ENCODE measurements at places on chromosomes 1 and 21.

GRCh38 chr1:68081775-68082283 lies 31.4 kb upstream of the DIRAS3 start:
- DNase-seq, result no peak

GRCh38 chr1:116791727-116792126 lies 37.5 kb downstream of the CD2 start:
- DNase-seq, result no peak

GRCh38 chr1:59046134-59046533 lies 250.8 kb upstream of the FGGY start:
- no peak for DNase-seq

DNA sequence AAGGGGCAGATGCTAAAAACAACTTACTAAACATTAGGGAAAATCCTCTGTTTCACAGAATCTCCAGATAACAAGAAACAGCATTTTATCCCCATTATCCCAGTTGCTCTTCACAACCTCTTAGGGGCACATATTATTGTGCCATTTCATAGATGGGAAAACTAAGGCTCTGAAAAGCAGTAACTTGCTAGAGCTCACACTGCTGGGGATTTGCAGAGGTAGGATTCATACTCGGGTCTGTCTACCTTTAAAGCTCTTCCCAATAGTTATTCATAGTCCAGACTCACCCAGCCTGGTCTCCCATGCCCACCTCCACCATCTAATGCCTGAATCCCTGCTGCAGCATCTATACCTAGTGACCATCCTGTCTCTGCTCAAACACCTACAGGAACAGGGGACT lies 67.7 kb downstream of the RRAGC start:
- DNase-seq, result no peak

DNA sequence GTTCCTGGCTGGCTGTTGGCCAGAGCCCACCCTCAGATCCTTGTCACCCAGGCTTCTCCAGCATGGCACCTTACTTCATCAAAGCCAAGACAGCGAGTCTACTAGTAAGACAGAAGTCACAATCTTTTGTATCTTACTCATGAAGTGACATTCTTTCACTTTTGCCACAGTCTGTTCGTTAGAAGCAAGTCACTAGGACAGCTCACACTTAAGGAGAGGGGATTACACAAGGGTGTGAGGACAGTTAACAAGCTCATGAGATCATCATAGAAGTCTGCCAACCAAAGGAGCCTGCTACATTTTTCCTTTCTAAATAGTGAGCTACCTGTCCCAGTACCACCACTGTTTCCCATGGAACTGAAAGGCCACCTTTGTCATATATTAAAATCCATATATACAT lies 61.5 kb downstream of the PACC1 start:
- peak; percentile 40 for DNase-seq

- DNase-seq, result peak; percentile 73
Measured at GRCh38 chr1:225911191-225912130, 12.6 kb downstream of the PYCR2 start.

- DNase-seq, result peak; percentile 75
Measured at GRCh38 chr1:219990782-219991510, 55.4 kb downstream of the EPRS1 start.

GRCh38 chr1:64630611-64631010 lies 114.3 kb upstream of the RAVER2 start:
- DNase-seq, result no peak

DNA sequence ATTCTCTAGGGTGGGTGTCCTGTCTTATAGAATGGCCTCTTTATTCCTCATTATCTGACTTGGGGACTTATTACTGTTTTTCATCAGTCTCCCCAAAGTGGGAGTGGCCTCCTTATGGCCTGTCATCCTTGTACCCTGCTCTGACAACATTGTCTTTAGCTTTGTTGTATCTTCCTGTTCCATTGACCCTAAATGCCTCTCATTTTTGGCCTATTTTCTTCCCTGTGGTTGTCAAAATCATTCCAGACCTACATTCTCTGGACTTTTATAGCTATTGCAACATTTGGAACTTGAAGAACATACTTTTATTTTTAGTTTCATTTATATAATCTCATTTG lies 9.7 kb downstream of the SFT2D2 start:
- DNase-seq, result no peak

GRCh38 chr1:21495225-21495820 lies 13.9 kb upstream of the ALPL start:
- DNase-seq, result no peak

DNA sequence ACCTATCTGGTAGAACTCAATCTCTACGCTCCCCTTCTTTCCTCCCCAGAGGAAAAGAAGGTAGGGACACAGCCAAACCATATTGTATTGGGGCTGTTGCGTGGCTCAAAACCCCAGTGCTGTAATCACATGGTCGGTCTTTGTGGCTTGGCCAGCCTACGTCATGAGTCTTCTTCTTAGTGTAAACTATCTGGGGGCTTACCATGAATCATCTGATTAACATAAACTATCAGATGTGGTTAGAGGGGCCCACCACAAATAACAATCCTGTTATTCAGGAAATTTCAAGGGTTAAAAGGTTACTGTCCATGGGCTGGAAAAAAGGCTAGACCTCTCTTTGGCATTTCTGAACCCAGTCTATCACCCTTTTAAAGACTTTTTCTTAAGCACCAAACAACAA lies 49.5 kb upstream of the GPR52 start:
- DNase-seq, result no peak

DNA sequence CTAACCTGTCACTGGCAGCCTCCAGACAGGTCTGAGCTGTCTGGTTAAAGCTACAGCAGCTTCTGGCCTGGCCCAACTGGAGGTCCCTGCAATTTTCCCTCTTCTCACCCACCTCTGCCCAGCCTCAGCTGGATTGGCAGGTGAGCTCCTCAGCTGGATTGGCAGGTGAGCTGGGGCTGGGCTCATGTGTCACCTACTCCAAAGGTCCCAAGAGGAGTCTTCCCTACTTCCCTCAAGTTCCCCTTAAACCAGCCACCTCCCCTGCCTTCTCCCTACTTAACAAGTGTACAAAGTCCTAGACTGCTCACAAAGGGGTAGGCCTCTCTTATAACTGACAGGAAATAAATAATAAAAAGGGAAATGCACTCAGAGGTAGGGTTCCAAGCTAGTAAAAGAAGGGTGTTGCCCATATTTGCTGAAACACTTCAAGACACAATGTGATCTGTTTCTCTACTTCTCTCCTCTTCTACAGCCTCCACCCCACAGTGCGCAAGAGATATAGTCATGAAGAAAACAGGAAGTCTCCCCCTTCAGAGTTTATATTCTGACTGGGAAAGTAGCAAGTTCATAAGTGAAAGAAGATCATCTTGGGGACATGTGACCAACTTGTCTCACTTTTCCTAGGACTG lies at the start of gene GPA33:
Gene GPA33 (minus strand): TSS at position 64 of the 629 bp plus-strand sequence. CDS start 90 bp downstream, outside the sequence.
- peak; percentile 55 for DNase-seq

- DNase-seq, result no peak
Measured at GRCh38 chr1:173421286-173421685, 55.8 kb upstream of the PRDX6 start.

DNA sequence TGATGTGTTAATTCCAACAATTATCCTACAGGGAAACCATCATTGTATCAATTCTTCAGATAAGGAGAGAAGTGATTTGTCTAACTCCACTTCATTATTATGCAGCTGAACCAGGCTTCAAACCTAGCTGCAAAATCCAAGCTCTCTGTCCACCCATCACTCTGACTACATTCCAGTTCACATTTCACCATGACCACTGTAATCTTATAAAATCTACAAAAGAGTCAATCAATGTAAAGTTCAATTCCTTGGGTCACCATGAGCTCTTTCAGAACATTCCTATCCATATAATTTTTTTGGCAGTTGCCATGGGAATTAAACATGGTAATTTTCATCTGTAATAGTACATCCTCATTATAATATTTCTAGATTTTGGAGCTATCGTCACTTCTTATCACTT lies 100.9 kb downstream of the PLPPR5 start:
- DNase-seq, result no peak

GRCh38 chr1:115199416-115200132 lies 110.3 kb upstream of the TSPAN2 start:
- no peak for DNase-seq

GRCh38 chr1:245054105-245054504 lies 100.7 kb upstream of the KIF26B start:
- no peak for DNase-seq

DNA sequence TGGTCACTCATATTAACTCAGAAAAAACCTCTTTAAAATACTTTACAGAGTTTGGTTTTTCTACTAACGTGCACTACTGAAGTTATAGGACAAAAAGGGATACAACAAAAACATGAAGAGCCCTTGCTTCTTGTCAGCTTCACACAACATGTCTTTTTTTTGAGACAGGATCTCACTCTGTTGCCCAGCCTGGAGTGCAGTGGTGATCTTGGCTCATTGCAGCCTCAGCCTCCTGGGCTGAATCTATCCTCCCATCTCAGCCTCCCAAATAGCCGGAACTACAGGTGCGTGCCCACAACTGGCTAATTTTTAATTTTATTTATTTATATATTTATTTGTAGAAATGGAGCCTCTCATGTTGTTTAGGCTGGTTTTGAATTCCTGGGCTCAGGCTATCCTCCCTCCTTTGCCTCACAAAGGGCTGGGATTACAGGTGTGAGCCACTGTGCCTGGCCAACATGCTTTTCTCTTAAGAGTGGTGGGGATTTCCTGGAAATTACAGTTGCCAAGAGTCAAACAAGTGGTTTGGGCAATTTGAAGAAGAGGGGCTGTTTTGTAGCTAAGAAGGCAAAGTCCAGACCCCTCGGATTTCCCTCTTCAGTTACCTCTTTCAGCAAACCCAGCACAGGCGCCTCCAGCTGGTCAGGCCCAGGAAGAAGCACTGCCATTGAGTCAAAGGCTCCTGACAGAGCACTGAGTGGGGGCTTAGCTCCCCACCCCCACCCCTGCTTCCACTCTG lies 6.4 kb upstream of the SMPDL3B start:
- no peak for DNase-seq

GRCh38 chr21:25385911-25386474 lies 221.3 kb downstream of the MRPL39 start:
- DNase-seq, result peak; percentile 83

GRCh38 chr1:17798799-17799382 lies 43.8 kb downstream of the ACTL8 start:
- no peak for DNase-seq

DNA sequence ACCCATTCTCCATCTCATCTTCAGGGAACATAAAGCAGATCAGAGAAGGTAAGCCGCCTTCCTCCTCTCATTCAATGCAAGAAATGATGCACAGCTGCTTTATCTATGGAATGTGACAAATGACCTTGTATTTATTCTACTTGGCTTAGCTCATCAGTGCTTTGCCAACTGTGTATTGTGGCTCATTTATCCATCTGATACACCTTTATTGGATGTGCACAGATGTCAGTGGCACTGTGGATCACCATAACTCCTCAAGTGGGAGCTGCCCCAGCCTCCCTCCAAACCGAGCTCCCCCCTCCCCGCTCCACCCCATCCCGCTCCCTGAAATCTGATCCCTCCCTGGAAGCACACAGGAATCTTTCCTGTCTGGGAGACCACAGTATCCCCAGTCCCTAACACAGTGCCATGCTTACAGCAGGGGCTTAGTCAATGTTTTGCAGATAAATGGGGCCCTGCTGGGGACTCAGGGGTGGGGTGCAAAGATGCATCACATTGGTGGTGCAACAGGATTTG lies 156.0 kb upstream of the RAB4A start:
- no peak for DNase-seq

Measured in hematopoietic multipotent progenitor cell treated with erythropoietin and hydrocortisone succinate and interleukin-3 and kit ligand, for 6 days (in vitro differentiated cells).